RPMI8226 (cell line): ENCODE measurements at places on chromosomes 13 and 19.

GRCh38 chr13:36146511-36147269 is 15.5 kb upstream of the DCLK1 start:
- DNase-seq, result no peak

GRCh38 chr19:4508698-4509097 is 9.6 kb downstream of the PLIN4 start:
- no peak for DNase-seq

GRCh38 chr13:109160887-109161669 is 531.7 kb downstream of the MYO16 start:
- no peak for DNase-seq

- no peak for DNase-seq
These were observed 93.6 kb downstream of the C13orf42 start for GRCh38 chr13:51017516-51017915.

GRCh38 chr13:100630555-100630954 is 42.0 kb upstream of the GGACT start:
- DNase-seq, result no peak

DNA sequence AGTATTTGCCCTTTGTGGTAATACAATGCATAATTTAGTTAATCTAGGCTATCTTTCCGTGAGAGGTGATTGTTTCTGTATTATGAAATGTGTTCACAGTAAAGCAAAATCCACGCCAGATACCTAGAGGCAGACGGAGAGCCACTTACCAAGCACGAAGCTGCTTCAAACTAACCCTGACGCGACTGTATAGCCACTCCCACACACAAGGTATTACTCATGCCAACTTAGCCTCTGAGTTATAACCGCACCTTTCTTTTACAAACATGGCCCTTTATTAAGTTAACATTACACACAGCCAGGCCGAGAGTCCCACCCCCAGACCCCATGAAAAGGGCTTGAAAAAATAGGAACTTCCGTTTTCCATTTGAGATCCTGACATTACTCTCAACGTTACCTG is 185.7 kb downstream of the ABCC4 start:
- DNase-seq, result no peak

DNA sequence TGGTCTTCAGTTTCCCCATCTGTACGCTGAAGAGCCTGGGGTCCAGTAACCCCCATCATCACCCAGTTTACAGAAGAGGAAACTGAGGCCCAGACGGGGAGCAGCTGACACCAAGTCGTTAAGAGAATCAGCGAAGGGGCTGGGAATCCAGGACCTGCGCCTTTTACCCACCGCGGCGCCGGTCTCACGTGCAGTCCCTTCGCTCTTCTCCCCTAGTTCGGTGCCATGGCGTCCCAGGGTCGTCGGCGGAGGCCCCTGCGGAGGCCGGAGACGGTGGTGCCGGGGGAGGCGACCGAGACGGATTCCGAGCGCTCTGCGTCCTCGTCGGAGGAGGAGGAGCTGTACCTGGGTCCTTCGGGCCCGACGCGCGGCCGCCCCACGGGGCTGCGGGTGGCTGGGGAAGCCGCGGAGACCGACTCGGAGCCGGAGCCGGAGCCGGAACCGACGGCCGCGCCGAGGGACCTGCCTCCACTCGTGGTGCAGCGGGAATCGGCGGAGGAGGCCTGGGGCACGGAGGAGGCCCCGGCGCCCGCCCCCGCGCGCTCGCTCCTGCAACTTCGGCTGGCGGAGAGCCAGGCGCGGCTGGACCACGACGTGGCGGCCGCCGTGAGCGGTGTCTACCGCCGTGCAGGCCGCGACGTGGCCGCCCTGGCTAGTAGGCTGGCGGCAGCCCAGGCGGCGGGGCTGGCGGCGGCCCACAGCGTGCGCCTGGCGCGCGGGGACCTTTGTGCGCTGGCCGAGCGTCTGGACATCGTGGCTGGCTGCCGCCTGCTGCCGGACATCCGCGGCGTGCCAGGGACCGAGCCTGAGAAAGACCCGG is 698 bp downstream of the BLOC1S3 start:
- DNase-seq, result peak; percentile 60

DNA sequence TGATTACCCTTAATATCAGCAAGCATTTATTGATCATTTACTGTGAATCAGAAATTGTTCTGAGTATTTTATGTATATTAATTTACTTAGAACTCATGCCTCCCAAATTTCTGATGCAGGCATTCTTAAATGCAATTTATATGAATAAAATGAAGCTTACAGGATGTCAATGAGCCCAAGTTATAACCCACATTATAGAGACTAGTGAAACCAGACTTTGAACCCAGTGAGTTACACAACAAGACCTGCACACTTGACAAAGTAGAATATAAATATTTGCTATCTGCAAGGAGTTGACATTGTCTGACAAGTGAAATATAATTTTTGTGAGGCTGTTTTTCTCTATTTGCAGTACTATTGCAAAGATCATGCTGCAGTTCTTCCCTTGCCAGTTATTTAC is 656.0 kb downstream of the GPC5 start:
- no peak for DNase-seq

DNA sequence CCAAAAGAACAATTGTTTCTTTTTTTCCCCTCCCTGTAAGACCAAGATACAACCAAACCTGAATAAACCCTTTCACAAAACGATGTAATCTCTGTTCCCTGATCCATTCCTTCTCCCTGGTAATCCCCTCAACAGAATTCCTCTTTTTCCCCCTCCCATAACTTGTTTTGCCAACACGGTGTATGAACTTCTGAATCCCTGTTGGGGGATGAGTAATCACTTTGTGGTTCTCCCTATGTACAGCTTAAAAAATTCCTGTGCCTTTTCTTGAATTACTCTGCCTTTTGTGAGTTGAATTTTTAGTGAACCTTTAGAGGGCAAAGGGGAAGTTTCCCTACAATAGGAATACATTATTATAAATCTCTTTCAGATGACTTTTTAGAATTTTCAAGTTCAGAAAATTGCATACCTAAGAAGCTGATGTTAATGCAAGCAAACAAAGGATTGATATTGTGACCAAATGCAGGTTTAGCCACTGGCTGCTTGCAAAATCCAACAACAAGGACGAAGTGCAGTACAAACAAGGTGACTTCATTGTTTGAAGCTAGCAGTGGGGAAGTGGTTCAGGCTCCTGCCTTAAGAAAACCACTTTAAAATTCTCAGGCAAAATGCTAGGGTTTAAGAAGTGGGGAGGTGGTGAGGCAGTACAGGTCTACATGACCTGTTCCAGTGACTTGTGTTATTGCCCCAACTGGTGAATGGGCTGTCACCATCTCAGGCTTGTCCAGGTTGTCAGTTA is 15.0 kb upstream of the EPSTI1 start:
- DNase-seq, result no peak

DNA sequence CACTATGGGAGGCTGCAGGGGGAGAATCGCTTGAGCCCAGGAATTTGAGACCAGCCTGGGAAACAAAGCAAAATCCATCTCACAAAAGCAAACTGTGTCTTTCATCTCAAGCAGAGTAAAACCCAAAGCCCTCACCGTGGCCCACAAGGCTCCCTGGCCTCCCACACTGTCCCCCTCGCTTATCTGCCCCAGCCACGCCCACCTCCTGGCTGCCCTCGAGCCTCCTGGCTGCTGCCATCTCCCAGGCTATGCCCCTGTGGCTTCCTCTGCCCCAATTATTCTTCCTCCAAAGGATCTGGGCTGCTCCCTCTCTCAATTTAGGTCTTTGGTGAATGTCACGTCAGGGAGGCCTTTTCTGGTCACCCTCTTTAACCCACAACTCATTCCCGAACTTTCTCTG is 3.6 kb downstream of the RABAC1 start:
- DNase-seq, result no peak

- DNase-seq, result no peak
These were observed 13.6 kb upstream of the FCHO1 start for GRCh38 chr19:17737690-17738153.

- DNase-seq, result peak; percentile 44
These were observed 2.7 kb downstream of the PNMA8C start for GRCh38 chr19:46426035-46426505.

DNA sequence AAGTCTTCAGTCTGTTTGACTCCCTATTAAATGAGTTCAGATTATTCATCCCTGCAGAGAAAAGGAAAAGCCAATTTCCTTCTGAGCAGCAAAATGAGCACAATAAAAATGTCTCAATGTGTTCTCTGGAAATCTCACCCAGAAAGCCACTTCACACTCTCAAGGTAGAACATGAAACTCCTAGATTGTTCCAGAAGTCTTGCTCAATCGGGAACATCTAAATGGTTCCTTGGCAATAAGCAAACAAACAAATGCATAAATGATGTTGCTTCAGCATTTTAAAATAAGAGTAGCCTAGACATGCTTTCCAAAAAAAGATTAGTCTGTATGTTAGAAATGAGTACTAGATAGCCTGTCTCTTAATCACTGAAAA is 59.7 kb upstream of the TNFRSF19 start:
- DNase-seq, result no peak

DNA sequence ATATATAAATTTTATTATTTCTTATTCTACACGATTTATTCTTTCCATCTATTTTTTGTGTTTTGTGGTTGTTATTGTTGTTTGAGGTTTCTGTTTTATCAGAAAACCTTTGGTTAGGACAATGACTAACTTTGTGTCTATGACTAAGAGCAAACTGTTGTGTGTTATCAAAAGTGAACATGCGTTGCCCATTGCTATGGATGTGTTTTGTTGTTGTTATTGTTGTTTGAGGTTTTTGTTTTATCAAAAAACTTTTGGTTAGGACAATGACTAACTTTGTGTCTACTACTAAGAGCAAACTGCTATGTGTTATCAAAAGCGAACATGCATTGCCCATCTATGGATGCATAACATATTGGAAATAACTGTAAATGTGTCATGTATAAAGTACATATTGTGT is 692.3 kb downstream of the SLITRK1 start:
- no peak for DNase-seq

GRCh38 chr19:13425151-13425550 is 81.1 kb downstream of the CACNA1A start:
- no peak for DNase-seq

GRCh38 chr13:50250401-50250800 is 235.2 kb downstream of the KCNRG start:
- DNase-seq, result no peak

GRCh38 chr13:25927932-25928331 is 123.9 kb downstream of the SHISA2 start:
- DNase-seq, result no peak

- DNase-seq, result no peak
These were observed 3.0 kb downstream of the MYCBP2 start for GRCh38 chr13:77323858-77324257.

DNA sequence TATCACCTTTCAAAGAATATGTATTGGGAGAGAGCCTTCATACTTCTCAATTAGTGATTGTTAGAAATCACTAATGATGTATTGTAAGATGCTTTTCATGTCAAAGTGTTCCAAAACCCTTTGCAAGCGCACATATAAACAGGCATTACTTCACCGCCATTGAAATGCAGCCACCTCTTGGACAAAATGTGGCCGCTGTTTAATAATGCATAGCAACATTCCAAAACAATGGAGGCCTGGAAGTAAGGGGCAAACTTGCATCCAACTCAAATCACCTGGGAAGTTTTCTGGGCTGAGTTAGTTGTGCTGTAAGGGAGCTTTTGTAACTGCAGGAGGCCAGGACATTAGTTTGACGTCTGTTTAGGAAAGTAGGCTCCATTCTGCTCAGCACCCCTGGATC is 438.1 kb downstream of the FGF9 start:
- DNase-seq, result no peak
